Natural killer cell (primary cell): ENCODE measurements at places on chromosomes 6 and 20.

DNA sequence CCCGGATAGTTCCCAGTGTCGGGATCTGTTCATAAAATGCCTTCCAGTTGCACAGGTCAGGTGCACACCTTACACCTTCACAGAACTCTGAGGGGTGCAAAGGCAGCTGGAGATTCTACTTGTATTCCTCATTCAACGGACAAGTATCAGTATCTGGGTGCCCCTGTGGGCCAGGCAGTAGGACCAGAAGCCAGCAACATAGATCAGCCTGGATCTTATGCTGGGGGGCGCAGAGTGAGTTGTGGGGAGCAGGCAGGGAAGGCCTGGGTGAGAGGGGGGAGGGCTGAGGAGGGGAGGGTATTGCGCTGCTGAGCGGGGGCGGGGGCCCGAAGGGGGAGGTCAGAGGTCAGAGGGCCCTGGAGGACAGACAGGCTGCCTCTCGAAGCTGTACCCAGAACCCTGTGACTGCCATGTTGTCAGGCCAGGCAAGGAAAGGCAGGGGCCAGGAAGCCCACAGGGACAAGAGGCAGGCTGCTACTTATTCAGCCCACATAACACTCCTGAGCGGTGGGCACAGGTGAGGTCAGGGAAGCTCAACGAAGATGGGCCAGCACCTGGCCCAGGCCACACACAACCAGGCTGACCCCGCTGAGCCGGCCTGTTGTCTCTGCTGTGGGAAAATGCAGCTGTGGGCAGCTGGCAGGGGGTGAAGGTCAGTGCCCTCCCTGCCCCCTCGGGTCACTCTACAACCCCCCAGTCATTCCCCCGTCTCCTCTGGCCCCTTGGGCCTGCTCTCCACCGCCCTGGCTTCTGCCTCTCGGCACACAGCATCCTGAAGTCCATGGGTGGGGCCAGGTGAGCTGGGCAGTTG lies 1.1 kb downstream of the OPRL1 start:
- peak; percentile 34 for DNase-seq

- DNase-seq = no peak
These were observed 1225.9 kb upstream of the MAP3K7 start for GRCh38 chr6:91812596-91813274.

- peak; percentile 57 for DNase-seq
These were observed at the start of gene EBF4 for GRCh38 chr20:2692036-2692885. Gene EBF4, plus strand, starts transcription at chr20:2692780. Its CDS starts 866 bp downstream, at chr20:2693646.

- peak; percentile 6 for DNase-seq
These were observed 30.1 kb downstream of the GLP1R start for GRCh38 chr6:39078695-39079094.

- no peak for DNase-seq
These were observed 250.8 kb downstream of the LAMA2 start for GRCh38 chr6:129133770-129134192.

GRCh38 chr6:133756078-133756695 lies 132.7 kb upstream of the TCF21 start:
- no peak for DNase-seq

DNA sequence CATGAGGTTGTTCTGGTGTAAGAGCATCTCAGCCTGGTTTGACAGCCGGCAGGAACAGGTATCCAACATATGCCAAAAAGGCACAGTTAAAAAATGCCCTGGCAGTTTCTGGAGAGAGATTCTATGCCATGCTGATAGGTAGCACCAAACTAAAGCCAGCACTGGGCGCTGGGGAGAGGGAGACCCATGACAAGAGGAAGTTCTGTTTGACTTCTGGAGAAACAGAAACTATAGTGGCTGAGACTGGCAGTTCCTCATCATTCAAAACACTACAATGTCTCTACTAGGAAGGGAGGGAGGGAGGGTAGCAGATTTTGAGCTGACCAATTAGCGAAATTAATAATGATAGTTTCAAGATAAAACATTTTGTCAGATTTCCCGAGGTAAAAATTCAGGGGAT lies 174.1 kb downstream of the ADAT2 start:
- no peak for DNase-seq

- DNase-seq = peak; percentile 72
These were observed 1.2 kb downstream of the MTCH1 start for GRCh38 chr6:36984581-36985416.
